ENCODE measurements at places on chromosomes 3 and 15. TPM values are rescaled to one million over a fixed set of nuclear protein-coding genes. Genes with fewer than 3 reads are reported as not detected.

DNA sequence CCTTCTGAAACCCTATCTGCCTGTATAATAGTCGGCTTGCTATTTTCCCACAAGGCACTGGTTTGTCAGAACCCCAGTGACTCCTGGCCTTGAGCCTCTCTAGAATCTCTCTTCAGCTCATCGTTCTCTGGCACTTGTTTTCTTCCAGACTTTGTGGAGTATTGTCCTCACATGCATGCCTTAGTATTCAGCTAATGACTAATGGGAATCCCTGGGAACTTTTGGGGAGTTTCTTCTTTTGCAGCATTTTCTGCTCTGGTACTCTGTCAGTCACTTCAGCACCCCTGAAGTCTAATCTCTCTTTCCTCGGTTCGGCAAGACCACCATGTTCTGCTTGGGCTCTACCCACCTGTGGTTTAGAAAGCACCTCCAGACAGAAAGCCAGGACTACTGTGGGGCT, 35.8 kb upstream of the THRB start:
- DNase-seq: no peak

TTLL13 gene
- total RNA-seq: 0.80 TPM

PLAAT1 gene
- total RNA-seq: not detected

- DNase-seq: no peak
These were observed 463.0 kb downstream of the ERC2 start for GRCh38 chr3:56005196-56005805.

OR5K2 gene
- total RNA-seq: not detected

XRN1 gene
- total RNA-seq: 64.4 TPM

- DNase-seq: no peak
These were observed 81.1 kb upstream of the MYZAP start for GRCh38 chr15:57510647-57511046.

RHCG gene
- not detected for total RNA-seq

GRCh38 chr15:82139823-82140268, 94.0 kb upstream of the MEX3B start:
- DNase-seq: no peak

DNA sequence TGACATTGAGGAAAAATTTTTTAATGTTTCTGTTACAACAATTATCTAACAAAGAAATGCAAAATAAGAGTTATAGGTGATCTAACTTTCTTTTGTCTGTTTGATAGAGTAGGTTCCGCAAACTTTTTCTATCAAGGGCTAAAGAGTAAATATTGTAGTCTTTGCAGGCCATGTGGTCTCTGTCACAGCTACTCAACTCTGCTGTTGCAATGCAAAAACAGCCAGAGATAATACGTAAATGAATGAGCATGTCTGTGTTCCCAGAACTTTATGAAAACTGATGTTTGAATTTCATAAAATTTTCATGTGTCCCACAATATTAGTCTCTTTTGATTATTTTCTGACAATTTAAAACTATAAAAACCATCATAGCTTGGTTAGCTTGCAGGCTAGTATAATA, 73.3 kb downstream of the SLC24A1 start:
- DNase-seq: no peak

DNA sequence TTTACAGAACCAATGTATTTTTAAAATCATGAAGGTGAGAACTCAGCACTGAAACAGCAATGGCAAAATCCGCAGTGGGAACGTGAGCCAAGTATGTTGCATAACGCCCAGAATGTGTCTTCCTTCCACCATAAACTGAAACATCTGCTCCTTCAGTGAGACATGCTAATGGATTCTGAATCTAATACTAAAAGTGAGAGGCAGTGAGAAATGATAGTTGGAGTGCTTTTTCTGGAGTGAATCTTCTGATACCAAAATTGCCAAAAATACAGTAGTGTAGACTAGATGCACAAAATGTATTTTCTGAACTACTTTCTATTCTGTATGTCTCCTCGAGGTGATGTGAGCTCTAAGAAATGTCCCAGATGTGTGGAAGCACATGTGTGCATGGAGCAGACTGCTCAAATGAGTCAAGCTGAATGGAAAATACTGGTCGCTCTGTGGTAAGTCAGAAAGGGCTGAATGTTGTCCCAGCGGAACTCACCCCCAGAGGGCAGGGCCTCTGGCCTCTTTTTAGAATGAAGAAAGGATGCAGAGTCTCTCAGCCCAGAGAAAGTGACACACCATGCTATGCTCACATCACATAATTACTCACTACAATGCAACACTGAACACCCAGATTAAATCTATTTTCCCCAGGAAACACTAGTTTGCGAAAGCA, 73.0 kb downstream of the ATP10A start:
- peak; percentile 54 for DNase-seq

EXD1 gene
- not detected for total RNA-seq

DNA sequence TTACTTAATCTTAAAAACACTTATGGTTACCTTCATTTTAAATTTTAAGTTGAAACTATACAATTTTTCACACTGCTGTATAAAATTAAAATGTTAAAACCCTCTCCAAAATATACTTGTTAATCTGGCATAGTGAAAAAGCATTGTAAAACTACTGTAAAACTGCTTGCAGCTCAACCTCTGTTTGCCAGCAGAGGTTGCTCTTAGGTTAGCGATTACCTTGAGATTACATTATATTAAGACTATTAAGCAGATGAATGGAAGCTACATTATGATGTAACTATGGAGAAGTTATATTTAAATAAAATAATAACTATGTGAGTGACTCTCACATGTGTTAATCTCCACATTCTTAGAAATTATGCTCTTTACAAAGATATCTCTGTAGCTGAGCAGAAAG, 143.6 kb upstream of the SLITRK3 start:
- no peak for DNase-seq

DNA sequence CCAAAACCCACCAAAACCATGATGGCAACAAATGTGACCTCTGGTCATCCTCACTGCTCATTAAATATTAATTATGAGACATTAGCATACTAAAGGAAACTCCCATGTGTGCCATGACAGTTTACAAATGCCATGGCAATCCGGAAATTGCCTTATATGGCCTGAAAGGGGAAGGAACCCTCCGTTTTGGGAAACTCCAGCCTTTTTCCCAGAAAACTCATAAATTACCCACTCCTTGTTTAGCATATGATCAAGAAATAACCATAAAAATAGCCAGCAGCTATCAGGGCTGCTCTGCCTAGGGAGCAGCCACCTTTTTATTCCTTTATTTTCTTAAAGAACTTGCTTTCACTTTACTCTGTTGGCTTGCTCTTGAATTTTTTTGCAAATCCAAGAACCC, 992.7 kb downstream of the NTRK3 start:
- no peak for DNase-seq

DNA sequence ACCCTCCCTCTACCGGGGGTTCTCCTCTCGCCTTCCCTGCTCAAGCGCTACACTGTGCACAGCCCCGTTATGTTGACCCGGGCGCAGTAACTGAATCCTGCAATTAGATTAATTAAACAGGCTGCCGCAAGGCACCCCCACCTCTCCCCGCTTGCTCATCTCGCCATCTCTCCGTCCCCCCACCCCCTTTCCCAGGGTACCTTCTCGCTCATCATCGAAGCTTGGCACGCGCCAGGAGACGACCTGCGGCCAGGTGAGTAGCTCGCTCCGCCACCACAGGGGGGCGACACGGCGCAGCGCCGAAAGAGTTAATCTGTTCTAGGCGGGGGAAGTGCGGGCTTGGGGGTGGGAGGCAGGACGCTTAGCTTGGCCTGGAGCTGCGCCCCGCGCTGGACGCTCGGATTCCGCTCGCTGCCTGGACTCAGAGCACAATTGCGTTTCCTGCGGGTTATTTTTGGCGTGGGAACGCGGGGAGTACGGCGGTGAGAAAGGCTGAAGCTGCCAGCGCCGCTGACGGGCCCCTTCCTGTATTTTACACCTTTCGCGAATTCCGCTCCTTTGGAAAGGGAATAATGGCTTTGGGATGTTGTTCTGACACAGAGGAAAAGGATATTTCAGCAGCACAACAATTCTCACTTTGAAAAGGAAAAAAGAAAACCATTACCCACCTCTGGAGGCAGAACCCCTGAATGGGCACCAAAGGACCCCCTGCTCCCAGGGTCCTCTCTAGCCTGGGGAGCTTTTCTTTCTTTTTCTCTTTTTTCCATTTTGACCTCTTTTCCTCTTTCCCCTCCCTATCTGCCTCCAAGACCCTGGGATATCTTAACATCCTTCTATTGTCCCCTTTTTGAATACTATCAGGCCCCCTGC, 1.5 kb downstream of the DLL4 start:
- peak; percentile 65 for DNase-seq

GP5 gene
- total RNA-seq: 0.28 TPM

DNA sequence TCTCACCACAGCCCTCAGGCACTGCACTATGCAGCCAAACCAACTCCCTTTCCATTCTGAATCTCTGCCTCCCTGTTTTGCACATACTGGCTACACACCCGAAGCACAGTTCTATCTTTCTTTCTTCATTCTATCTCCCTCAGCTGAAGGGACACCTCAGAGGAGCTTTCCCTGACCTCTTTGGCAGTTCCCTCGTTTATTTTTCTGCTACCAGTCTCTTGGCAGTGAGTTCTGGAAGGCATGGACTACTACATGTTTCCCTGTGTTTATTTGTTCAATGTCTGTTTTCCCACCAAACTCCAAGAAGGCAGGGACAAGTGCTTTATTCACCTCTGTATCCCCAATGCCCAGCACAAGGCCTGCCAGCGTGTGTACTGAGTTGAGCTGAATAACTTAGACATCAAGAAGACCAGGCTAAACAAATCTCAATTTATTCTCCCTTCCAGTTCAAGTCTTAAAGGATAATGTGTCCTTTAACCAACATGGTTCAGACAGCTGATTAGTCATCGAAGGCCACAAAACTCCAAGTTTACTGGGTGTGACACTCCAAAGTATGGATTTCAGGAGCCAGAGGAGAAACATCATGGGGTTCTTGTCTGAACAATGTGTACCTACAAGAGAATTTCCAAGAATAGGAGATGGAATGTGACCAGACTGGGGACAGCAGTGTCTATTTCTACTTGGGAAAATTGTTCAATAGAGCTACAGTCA, 260.1 kb upstream of the CTNNB1 start:
- no peak for DNase-seq

IQCF5 gene
- total RNA-seq: not detected

LCTL gene
- total RNA-seq: not detected

SPATA12 gene
- not detected for total RNA-seq

SCG5 gene
- total RNA-seq: 4.3 TPM

ITIH1 gene
- not detected for total RNA-seq

- DNase-seq: no peak
These were observed 25.8 kb downstream of the VEPH1 start for GRCh38 chr3:157477441-157477840.

DNA sequence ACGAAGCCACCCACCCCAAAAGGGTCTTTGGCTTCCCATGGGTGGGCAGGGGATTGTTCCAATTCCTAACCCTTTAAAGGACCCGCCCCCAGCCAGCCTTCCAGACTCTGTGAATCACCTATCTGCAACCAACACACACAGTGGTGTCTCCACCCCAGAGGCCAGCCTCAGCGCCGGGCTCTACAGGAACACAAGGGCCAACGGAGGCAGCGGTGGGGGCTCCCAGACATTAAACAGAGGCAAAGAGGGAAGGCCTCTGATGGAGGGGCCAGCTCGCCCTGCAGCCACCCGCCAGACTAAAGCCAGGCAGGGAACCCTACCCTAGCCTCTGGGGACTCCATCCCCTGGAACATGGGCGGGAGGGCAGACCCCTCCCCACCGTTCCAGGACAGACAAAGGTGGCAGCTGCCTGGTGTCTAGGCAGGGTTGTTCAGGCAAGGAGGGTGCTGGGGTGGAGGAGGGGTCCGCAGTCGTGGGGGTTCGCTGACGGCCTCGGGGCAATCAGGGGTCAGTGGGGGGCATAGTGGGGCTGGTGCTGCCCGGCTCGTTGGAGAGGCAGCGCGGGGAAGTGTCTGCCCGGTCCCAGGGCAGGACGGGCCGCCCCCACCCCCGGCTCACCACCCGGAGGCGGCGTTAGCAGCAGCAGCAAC, 448 bp downstream of the SHISA5 start:
- DNase-seq: no peak

GPR149 gene
- total RNA-seq: not detected

DOCK3 gene
- total RNA-seq: 3.4 TPM

ALS2CL gene
- total RNA-seq: 0.09 TPM

DNA sequence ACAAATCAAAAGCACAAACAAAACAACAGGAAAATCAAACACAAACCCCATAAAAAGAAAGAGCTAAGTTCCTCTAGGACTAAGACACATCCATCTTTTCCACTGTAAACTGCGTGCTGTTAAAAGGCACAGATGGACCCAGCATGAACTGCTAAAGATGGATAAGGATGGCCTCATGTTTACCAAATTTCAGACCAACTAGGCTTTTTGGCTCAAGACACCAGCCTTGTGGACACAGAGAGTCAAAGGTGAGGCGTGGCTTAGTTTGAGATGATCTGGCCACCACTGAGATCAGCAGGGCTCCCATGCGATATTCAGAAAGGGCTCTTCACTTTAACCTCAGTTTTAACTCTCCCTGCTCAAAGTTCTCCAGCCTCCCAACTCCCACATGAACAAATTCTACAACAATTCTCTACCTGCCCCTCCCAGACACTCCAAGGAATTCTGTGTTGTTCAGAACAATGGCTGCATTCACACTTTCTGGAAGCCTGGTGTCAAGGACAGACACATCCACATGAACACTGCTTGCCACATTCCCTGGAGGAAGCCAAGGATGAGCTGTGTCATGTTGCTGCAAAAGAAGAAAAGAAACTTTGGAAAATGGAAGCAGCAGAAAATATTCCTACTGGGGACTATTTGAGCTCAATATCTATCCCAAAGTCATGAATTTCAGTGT, 198.4 kb upstream of the LRRN1 start:
- DNase-seq: no peak

MESP2 gene
- not detected for total RNA-seq

DNA sequence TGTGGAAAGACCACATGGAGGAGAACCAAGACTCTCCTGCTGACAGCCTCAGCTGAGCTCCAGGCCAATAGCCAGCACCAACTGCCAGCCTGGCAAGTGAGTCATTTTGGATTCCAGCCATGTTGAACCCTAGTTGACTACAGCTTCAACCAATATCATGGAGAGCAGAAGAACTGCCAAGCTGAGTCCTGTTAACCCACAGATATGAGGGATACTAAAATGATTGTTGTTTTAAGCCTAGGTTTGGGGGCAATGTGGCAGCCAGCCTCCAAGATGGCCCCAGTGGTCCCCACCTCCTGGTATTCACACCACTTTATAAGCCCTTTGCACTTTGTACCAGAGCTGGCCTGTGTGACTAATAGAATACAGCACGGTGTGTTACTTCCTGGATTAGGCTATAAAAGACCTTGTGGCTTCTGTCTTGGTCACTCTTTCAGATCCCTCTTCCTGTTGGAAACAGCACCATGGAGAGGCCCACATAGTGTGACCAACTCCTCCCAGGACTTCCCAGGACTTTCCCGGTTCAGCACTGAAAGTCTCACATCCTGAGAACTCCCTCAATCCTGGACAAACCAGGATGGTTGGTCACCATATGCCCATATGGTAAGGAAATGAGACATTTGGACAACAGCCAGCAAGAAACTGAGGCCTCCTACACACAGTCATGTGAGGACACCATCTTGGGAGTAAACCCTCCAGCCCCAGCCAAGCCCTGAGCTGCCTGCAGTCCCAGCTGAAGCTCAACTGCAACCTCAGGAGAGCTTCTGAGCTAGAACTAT, 32.4 kb upstream of the CDV3 start:
- no peak for DNase-seq

CHST13 gene
- not detected for total RNA-seq

- no peak for DNase-seq
These were observed 14.9 kb downstream of the LEKR1 start for GRCh38 chr3:156840826-156841689.

ZSCAN29 gene
- 34.7 TPM for total RNA-seq

SLC22A14 gene
- total RNA-seq: not detected

Data from activated CD8-positive, alpha-beta memory T cell treated with anti-CD3 and anti-CD28 coated beads, Interleukin-2, amount 10 ng/mL, durations not matched to agents 7 days and 5 days (primary cell).